SJSA1 (cell line): ENCODE measurements at places on chromosomes 4 and X. TPM values are rescaled to one million over a fixed set of nuclear protein-coding genes. Genes with fewer than 3 reads are reported as not detected.
A peak's percentile ranks its signal among the peaks of the same experiment; 100 is the strongest.

Gene ARSD
- 7.7 and 14.7 TPM in 2 replicates for total RNA-seq

Gene COL25A1
- 0.16 and 0.42 TPM in 2 replicates for total RNA-seq

DNA sequence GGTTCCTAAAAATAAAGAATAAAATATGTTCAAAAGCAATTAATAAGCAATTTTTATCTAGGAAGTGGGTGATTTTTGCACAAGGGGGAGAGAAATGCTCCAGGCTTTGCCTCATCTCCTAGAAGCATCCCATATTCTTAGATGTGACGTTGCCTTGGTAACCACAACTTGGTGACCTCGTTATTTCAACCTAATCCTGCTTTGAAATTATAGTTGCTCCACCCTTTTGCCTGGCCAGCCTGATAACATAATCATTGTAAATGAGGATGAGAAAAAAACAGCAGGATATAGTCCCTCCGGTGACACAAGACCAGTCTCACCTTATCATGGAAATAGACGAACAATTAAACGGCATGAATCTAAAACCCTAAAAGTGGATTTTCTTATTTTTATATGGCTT, 194.4 kb downstream of the QDPR start:
- peaks cover 14% of the 10 kb centered on the region for H3K4me1 ChIP-seq
- no peak overlapping the region for H3K4me3 ChIP-seq
- no peaks in the 10 kb centered on the region for H3K27me3 ChIP-seq
- no peak for DNase-seq
- H3K27ac ChIP-seq, result no peak overlapping the region

Gene CT45A10
- total RNA-seq, result not detected in 2 replicates

DNA sequence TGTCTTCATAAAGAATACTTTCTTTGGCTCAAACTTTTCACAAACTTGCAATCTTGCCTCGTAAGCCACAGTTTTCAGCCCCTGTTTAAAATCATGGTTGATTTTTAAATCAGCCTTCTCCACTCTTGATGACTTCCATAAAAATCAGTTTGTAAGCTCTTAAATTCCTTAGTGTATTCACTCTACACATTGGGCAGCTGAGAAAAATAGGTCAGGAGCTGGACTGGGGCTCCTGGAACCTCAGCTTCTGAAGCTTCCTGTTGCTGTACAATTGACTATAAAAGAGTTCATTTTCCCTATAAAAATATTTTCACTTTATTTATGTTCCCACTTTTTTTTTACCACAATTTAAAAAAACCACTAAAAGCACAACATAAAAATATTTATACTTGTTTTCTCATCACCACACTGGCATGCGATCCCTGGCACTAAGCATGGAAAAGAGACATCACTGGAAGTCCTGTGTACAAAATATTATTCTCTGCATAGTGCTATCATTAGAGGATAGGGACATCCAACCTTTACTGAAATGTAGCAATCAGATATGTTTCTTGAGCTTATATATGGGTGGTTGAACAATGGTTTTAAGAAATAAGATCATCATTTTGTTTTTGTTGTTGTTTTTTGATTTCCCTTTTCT, 345.7 kb downstream of the FBXO8 start:
- peaks cover 2% of the 10 kb centered on the region for H3K27me3 ChIP-seq
- DNase-seq, result no peak
- no peak overlapping the region for H3K4me3 ChIP-seq
- H3K27ac ChIP-seq, result no peak overlapping the region
- no peaks in the 10 kb centered on the region for H3K36me3 ChIP-seq
- H3K4me1 ChIP-seq, result no peaks in the 10 kb centered on the region

Gene HTN1
- total RNA-seq, result not detected in 2 replicates

Gene FAM114A1
- total RNA-seq, result 69.5 and 89.1 TPM in 2 replicates

DNA sequence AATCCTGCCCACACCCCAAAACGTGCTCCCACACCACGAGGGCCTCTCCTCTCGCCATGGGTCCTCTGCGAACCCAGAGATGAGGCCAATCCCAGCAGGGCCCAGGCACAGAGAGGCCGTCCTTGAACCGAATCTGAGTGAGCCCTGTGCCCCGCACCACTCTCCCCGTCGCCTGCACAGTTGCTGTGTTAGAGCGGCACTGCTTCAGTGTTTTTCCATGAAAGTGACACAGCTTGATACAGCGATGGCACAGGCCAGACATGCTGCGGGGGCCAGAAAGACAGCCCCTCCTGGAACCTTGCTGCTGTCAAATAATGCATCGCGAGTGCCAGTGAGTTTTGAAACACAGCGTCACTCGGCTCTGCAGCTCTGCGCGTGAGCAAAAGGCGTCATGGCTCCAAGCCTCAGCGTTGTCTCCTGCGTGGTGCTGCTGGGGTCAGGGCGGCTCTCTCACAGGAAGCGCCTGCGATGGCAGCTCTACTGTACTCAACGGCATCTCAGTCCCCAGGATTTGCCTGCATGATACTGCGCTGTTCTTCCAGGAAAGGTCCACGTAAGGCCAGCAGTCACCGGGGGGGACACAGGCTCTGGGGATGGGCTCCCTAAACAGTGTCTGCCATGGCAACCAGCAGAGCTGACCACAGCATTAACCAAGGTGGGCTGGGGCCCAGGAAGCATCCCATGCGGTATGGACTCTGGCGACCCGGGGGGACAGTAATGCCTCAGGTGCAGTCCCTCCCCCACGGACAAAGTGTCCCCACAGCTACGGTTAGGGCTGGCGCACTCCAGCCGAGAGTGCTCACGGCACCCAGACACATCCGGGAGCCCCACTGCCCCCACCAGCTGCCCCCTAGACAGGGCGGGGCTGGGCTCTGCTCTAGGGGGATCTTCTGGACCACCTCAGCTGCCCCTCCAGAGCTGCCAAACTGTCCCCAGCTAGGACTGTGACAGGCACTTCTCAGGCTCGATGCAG, 63.1 kb downstream of the ACOX3 start:
- H3K36me3 ChIP-seq, result no peaks in the 10 kb centered on the region
- no peak overlapping the region for H3K4me3 ChIP-seq
- no peak overlapping the region for H3K27ac ChIP-seq
- no peak for DNase-seq
- no peaks in the 10 kb centered on the region for H3K4me1 ChIP-seq
- H3K27me3 ChIP-seq, result no peaks in the 10 kb centered on the region

DNA sequence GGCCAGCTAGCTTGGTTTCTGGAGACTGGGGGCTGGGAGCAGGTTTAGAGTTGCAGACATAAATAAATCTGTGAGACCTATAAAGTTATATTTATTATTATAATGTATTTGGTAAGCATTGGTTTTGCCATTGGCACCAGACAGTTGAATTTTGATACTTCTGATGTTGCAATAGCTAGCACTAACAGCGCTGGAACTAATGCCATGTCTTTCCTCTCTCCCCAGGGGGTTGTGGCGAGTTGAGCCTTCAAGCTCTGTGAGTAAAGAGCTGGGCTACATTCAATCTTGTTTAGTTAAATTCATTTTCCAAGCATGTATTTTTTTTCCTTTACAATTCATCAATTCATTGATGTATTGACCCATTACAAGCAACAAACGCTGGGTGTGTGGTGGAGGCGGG, 358.7 kb upstream of the NR3C2 start:
- no peaks in the 10 kb centered on the region for H3K4me1 ChIP-seq
- no peaks in the 10 kb centered on the region for H3K36me3 ChIP-seq
- no peak for DNase-seq
- H3K4me3 ChIP-seq, result no peak overlapping the region
- H3K27me3 ChIP-seq, result no peaks in the 10 kb centered on the region

GRCh38 chr4:108804648-108805273, 41.9 kb upstream of the ETNPPL start:
- H3K36me3 ChIP-seq, result no peaks in the 10 kb centered on the region
- no peak for DNase-seq
- H3K4me3 ChIP-seq, result no peak overlapping the region
- peaks cover 9% of the 10 kb centered on the region; the same call in 1 of the 2 replicates for H3K27me3 ChIP-seq
- no peak overlapping the region for H3K27ac ChIP-seq

DNA sequence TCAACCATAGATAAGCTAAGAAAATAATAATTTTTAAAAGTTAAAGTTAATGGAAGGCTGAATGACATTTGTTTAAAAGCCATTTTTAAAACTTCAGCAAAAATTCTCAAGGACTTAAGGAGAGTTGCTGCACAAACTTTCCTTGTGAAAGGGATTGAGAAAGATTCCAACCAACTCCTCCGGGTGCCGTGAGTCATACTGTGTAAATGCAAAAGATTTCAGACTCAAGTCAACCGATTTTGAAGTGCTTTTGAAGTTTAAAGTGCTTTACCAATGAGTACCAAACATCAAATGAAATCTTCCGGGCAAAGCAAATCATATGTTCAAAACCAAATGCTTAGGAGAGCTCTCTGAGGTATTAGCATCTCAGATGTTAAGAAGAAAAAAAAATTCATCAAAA, 31.4 kb downstream of the VCX2 start:
- no peaks in the 10 kb centered on the region for H3K27me3 ChIP-seq
- no peak for DNase-seq
- no peaks in the 10 kb centered on the region for H3K4me1 ChIP-seq
- no peak overlapping the region for H3K27ac ChIP-seq

DNA sequence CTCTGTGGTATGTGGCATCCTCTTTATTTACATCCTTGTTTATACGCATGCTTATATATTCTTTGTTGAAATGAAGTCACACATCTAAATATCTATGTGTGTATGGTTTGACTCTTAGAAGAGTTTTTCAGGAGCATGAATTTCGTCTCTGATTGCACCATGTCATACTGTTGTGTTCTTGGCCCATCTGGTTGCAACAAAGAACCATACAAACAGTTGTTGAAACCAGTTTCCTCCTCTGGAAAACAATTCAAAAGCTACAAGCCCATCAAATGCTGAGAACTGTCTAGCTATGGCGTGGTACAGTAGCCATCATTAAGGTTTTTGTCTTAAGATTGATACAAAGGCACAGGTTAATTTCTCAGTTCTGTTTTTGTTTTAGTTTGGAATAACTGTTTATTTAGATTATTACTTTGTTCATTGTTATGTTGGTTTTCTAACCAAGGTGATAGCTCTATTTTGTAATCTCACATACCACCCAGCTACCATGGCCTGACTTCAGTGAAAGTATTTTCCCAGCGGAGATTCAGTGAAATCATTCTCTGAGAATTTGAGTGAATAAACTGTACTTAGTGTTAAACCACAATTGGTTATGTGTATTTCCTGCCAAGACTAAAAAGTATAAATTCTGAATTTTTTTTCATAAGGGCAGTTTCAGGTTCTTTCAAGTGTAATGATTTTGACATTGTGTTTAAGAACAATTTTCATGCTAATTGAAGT, 91.0 kb downstream of the ARHGAP24 start:
- H3K4me3 ChIP-seq, result no peak overlapping the region
- H3K36me3 ChIP-seq, result no peaks in the 10 kb centered on the region
- H3K27ac ChIP-seq, result no peak overlapping the region
- H3K27me3 ChIP-seq, result no peaks in the 10 kb centered on the region
- H3K4me1 ChIP-seq, result no peaks in the 10 kb centered on the region; the same call in 1 of the 2 replicates
- DNase-seq, result no peak

DNA sequence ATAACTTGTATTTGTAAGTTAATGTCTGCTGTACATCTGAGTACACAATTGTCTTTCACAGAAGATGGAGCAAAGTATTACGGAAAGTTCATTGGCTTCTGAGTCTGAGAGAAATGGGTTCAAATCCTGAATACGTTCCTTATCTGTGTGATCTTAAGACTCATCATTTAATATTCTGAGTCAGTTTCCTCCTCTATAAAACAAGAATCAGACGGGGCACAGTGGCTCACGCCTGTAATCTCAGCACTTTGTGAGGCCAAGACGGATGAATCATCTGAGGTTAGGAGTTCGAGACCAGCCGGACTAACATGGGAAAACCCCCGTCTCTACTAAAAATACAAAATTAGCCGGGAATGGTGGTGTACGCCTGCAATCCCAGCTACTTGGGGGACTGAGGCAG, 57.8 kb downstream of the APBB2 start:
- H3K27ac ChIP-seq, result 0 out of 2 replicates have a peak overlapping the region, but pooled peaks have one; percentile 9
- H3K27me3 ChIP-seq, result no peaks in the 10 kb centered on the region
- H3K4me1 ChIP-seq, result peaks cover 46% of the 10 kb centered on the region
- H3K4me3 ChIP-seq, result no peak overlapping the region
- peak; percentile 47 for DNase-seq

GRCh38 chr4:75726577-75726976, 2.2 kb downstream of the USO1 start:
- H3K4me1 ChIP-seq, result peaks cover 17% of the 10 kb centered on the region
- H3K4me3 ChIP-seq, result no peak overlapping the region
- H3K27me3 ChIP-seq, result no peaks in the 10 kb centered on the region
- H3K27ac ChIP-seq, result no peak overlapping the region
- H3K36me3 ChIP-seq, result peaks cover 5% of the 10 kb centered on the region; the same call in 1 of the 2 replicates

Gene BMP3
- 0.03 and 0.11 TPM in 2 replicates for total RNA-seq

- no peaks in the 10 kb centered on the region for H3K4me1 ChIP-seq
- no peak overlapping the region for H3K4me3 ChIP-seq
- DNase-seq, result no peak
- H3K27ac ChIP-seq, result no peak overlapping the region
These were observed 142.7 kb upstream of the NALF2 start for GRCh38 chrX:69361311-69361845.

DNA sequence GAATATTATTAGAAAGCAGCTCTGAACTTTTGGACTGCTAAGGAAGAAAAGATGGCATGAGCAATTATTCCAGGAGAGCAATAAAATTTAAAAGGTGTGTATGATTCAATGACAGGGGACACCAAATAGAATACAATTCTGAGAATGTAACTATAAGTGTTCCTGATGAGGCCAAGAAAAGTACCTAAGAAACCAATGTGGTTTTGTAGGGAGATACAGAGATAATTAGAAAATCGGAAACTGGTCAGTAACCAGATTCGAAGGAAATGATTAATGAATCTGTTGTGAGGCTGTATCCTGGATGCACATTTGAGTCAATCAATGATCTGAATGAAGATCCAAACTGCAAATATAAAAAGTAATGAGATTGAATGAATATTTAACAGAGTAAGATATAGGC, 6.0 kb downstream of the NOA1 start:
- H3K27me3 ChIP-seq, result no peaks in the 10 kb centered on the region
- peaks cover 15% of the 10 kb centered on the region for H3K4me1 ChIP-seq
- H3K4me3 ChIP-seq, result no peak overlapping the region
- H3K36me3 ChIP-seq, result peaks cover 86% of the 10 kb centered on the region
- DNase-seq, result no peak
- no peak overlapping the region for H3K27ac ChIP-seq

Gene TMPRSS11D
- total RNA-seq, result not detected in 2 replicates

DNA sequence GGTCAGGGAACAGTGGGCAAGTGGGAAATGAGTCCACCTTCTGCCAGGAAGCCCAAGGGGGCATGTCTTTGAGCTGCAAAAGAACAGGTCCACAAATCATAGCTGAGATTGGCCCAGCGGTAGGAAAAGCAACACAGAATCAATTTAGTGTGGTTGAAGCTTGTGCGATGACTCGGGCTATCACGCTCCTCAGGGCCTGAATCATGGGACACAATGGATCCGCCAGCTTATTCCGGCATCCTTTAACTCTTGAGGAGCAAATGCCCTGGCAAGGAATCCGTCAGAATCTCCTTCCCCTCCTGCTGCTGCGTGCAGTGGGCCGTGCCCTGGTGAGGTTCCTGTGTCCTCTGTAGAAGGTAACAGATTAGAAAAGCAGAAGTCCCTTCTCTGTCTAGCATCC, 98.0 kb downstream of the RELL1 start:
- H3K4me1 ChIP-seq, result no peaks in the 10 kb centered on the region
- no peak overlapping the region for H3K27ac ChIP-seq
- DNase-seq, result no peak

Gene IQSEC2
- total RNA-seq, result 4.8 and 5.1 TPM in 2 replicates

Gene GIMD1
- not detected in 2 replicates for total RNA-seq

Gene TBC1D19
- total RNA-seq, result 8.4 and 9.7 TPM in 2 replicates
